Inflammatory macrophage (primary cell): ENCODE measurements at places on chromosomes 5 and 9.

- peak; percentile 21 for DNase-seq
These were observed 7.6 kb downstream of the IFNB1 start for GRCh38 chr9:21070171-21070571.

DNA sequence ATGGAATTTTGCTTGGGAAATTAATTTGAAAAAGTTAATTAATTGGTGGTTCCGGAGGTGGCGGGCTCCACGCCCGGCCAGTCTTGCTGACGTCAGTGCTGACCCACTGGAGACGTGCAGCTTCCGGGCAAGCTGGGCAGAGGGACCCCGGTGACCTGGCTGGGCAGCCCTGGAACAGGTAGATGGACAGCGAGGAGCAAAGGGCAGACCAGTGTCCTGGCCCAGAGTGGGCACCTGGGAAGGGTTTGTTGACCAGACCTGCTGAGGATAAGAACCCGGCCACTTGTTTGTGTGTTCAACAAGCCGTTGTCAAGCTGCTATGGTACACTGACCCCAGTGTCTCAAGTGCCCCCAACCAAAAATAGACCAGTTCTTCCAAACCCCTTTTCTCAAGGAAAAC, 17.5 kb downstream of the CXXC5 start:
- no peak for DNase-seq

- no peak for DNase-seq
These were observed 4.2 kb upstream of the SMAD5 start for GRCh38 chr5:136128481-136128880.

- DNase-seq: no peak
These were observed at the start of gene BARX1 for GRCh38 chr9:93955111-93955980. BARX1 (minus strand) TSS chr9:93955355; CDS start chr9:93955146, 209 bp downstream.

DNA sequence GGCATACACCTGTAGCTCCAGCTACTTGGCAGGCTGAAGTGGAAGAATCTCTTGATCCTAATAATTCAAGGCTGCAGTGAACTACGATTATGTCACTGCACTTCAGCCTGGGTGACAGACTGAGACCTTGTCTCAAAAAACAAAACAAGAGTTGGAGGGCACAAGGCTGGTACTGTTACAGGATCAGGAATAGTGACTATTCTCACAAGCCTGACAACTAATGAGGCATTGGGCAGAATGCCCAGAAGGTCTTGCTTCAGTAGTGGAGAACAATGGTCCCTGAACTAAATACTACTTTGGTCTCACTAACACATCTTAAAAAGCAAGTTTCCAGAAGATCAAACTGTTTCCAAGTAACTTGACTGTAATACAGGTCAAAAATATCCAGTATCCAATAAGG, 182.9 kb upstream of the RFX3 start:
- no peak for DNase-seq

GRCh38 chr5:140219068-140219991, 44.3 kb downstream of the CYSTM1 start:
- no peak for DNase-seq

- peak; percentile 37 for DNase-seq
These were observed 6.3 kb upstream of the TDRD7 start for GRCh38 chr9:97405551-97405950.

DNA sequence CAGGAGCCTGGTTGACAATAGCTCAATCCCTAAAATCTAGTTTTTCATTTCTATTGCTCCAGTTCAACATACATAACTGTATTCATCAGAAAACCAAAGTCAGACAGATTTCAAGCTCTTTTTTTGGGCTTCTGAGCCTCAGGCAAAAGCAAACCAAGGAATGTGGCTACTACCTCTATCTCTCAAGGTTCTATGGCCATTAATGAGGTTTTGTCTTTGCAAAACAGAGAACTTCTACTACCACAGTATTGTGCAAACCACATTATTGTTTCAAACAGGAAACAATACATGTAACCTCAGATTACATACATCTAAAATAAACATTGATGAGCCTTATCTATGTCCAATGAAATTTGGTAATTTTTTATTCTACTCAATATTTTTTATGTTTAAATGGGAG, 35.5 kb upstream of the FTMT start:
- no peak for DNase-seq

DNA sequence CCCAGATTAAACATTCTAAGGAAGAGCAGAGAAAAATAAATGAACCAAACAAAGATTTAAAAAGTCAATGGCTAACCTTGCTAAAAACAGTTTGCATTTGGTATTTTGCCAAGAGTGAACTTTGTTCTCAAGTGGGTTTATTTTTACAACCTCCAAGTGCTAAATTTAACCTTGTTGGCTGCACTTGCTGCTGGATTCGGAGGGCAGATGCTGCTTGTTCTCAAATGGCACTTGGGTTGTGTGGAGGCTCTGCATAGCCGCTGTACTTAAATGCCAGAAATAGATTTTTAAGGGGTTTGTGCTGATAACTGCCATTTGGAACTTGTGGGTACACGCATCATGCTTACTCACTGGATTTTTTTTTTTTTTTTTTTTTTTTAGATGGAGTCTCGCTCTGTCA, 13.3 kb upstream of the SPATA24 start:
- DNase-seq: no peak

GRCh38 chr9:87640385-87640795, 85.5 kb upstream of the CTSL start:
- DNase-seq: no peak

DNA sequence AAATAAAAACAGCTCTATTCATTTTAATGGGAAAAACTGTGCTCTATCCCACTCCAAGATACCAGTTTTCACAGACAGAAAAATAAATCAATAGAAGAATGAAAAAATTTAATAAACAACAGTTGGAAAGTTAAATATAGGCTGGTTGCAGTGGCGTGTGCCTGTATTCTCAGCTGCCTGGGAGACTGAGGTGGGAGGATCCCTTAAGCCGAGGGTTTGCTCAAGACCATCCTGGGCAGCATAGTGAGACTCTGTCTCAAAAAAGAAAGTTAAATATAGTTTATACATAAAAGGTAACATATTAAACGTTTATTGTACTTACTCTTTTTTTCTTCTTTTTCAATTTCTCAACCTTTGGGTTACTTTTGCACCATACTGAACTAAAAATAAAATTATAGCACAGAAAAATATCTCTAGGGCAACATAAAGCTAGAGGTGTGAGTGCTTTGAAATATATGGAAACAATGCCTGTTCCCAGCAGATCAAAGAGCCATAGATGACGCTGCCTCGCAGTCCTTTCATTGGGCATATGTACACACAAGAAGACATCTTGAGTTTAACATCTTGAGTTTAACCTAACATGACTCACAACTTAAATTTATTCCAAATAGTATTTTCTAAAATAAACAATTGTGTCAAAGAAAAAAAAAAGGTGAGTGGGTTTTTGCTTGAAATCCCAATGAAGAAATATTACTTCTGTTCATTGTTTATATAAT, 25.7 kb upstream of the KLF9 start:
- DNase-seq: no peak

- peak; percentile 54 for DNase-seq
These were observed at the start of gene CDKN2B-AS1 for GRCh38 chr9:21994556-21995005. CDKN2B-AS1 (plus strand) TSS chr9:21994791.

DNA sequence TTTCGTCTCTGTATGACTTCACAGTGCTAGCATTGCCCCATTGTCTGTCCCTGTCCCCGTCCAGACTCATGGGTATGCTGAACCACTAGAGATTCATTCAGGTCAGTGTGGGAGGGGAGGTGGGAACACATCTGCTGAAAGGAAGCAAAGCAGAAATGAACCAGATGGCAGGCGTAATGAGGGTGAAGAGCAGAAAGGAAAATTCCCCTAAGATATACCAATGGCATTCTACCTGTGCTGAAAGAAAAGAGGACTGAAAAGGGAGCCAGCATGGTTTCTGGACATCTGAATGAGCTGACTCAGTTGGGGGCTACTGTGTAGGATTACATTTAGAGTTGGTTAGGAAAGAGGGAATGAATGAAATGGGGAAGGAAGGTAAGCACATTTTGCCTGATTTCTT, 678.7 kb downstream of the MAT2B start:
- DNase-seq: no peak

DNA sequence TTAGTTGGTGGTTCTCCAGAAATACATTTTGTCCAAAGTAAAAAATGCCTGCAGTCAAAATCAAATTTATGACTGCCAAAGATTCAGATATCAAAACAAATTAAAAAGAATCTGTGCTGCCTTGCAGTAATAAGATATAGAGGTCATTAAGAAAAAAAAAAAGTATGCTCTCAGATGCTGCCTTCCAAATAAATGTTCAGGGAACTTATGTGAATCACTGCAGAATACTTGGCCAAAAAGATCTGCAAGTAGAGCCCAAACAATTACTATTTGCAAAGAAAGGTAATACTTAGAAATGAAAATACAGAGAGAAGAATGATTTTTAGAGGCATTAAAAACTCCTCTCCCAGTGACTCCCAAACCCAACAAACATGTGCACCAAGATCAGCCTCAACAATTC, 52.4 kb downstream of the MRPS27 start:
- DNase-seq: no peak

DNA sequence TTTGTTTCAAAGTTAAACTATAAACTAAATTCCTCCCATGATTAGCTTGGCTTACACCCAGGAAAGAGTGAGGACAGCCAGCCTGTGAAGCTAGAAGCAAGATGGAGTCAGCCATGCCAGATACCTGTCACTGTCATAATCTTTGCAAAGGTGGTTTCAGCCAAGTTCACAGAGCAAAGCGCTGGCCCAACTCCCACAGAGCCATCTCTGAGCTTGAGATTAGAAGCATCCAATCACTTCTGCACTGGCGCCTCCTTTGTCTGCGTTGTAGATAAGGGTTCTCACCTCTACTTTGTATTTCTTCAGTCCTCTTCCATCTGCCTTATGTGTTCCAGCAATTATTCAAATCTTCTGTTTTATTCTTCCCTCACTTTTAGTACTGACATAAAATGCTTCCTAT, 119.4 kb upstream of the ACO1 start:
- DNase-seq: no peak

DNA sequence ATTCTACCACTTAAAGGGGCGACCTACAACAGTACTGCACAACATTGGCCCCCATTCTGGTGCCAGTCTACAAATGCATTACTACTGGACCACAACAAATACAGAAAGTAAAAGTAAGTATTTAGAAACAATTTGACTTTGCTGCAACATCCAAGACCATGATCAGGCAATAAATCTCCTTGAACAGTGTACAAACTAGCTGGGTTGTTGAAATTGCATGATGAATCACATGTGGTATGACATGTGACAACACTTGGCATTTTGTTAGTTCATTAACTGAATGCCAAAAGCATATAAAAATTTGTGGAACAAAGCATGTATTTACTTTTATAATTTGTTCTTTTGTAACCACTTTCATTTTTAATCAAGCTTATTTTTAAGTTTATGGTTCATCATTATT, 270.5 kb downstream of the NFIB start:
- no peak for DNase-seq

DNA sequence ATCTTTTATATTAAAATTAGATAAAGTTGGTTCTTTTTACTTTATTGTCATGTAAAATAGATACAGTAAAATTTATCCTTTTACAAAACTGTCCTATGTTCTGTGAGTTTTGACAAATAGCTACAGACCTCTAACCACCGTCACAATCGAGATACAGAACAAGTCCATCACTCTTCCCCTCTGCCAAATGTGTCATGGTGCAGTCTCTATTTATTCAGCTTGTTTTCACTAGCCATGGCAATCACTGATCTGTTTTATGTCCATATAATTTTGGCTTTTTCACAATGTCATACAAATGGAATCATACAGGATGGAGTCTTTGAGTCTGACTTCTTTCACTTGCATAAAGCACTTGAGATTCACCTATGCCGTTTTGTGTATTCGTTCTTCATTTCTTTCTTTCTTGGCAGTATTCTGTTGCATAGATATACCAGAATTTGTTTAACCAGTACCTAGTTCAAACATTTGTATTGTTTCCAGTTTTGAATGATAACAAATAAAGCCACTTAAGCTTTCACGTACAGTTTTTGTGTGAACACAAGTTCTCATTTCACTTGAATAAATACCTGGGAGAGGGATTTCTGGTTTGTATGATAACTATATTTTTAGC, 273.2 kb upstream of the MPDZ start:
- DNase-seq: no peak
